ENCODE measurements at places on chromosomes 6 and 20. TPM values are rescaled to one million over a fixed set of nuclear protein-coding genes. Genes with fewer than 3 reads are reported as not detected.

C6orf15 gene
- not detected for polyA plus RNA-seq

DUSP15 gene
- 0.55 TPM for polyA plus RNA-seq

SLC44A4 gene
- 0.19 TPM for polyA plus RNA-seq

HTR1E gene
- not detected for polyA plus RNA-seq

IL17A gene
- polyA plus RNA-seq = 0.05 TPM

PACSIN1 gene
- 0.01 TPM for polyA plus RNA-seq

BNIP5 gene
- not detected for polyA plus RNA-seq

CGA gene
- not detected for polyA plus RNA-seq

PLTP gene
- polyA plus RNA-seq = 27.2 TPM

RPP40 gene
- 6.9 TPM for polyA plus RNA-seq

LAMA4 gene
- 13.6 TPM for polyA plus RNA-seq

FAM83C gene
- 32.3 TPM for polyA plus RNA-seq

FHL5 gene
- 0.37 TPM for polyA plus RNA-seq

SAMD5 gene
- 7.4 TPM for polyA plus RNA-seq

SLC35D3 gene
- 0.02 TPM for polyA plus RNA-seq

PKIB gene
- 3.5 TPM for polyA plus RNA-seq

PPP1R16B gene
- 1.0 TPM for polyA plus RNA-seq

CALHM6 gene
- 2.9 TPM for polyA plus RNA-seq

CD40 gene
- 10.8 TPM for polyA plus RNA-seq

ACTL10 gene
- polyA plus RNA-seq = 2.8 TPM

MEP1A gene
- polyA plus RNA-seq = 0.01 TPM

TDRD6 gene
- 0.41 TPM for polyA plus RNA-seq

SAMD3 gene
- polyA plus RNA-seq = 0.12 TPM

SPTLC3 gene
- 3.5 TPM for polyA plus RNA-seq

KDM1B gene
- polyA plus RNA-seq = 6.2 TPM

JARID2 gene
- polyA plus RNA-seq = 7.9 TPM

SLC22A3 gene
- 3.4 TPM for polyA plus RNA-seq

KCNQ5 gene
- polyA plus RNA-seq = 0.22 TPM

ARFGEF2 gene
- 6.5 TPM for polyA plus RNA-seq

All from esophagus (tissue), 2 donors.